ENCODE measurements at places on chromosomes 11 and 22.

GRCh38 chr22:42692239-42693054 is 28.2 kb downstream of the A4GALT start:
- DNase-seq, result no peak

DNA sequence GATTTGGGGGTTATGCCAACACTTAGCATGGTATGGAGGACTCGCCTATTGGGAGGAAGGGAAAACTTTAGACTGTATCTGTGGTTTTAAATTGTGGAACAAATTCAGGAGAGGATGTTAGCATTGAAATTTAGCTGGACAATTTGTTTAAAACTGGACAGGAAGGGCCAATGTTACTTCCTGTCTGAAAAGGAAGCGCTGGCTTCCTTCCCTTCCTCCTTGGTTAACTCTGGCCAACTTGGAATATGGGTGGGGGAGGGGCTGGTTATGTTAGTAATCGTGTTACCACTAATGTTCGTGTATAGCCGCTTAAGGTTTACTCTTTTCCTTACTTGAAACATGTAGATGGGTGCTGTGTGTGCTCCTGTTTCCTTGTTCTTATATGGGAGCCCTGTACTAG is 13.9 kb downstream of the CTNND1 start:
- DNase-seq, result no peak

DNA sequence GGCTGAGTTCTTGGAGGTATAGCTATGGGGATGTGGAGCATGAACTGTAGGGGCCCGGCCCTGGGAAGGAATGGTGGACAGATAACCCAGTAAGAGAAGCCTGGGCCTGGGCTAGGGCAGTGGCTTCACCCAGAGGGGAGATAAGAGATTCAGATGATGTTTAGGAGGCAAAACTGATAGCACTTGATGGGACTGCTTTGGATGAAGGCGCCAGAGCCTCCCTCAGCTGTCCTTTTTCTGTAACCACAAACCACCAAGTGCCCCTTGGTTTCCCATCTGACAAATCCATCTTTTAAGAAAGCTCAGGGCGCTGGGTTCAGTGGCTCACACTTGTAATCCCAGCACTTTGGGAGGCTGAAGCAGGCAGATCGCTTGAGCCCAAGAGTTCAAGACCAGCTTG is 23.4 kb downstream of the RELT start:
- no peak for DNase-seq

DNA sequence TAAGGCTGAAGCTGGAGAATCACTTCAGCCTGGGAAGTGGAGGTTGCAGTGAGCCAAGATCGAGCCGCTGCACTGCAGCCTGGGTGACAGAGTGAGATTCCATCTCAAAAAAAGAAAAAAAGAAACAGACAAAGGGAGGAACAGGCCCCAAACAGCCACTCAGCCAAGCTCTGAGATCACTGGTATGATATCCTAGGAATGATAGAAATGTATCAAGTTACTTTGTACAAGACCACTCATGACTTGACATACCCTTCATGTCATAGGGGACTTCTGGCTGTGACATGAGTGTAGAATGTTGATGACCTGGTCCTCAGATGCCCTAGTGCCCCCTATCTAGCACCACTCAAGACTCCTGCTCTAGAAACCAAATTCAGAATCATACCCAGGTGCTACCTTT is 216.5 kb downstream of the NAV2 start:
- DNase-seq, result no peak

GRCh38 chr22:44597616-44598015 is 99.6 kb upstream of the RTL6 start:
- DNase-seq, result no peak

- no peak for DNase-seq
Observed at GRCh38 chr11:123477205-123477907, 47.3 kb downstream of the GRAMD1B start.

Measured in activated CD4-positive, alpha-beta T cell treated with anti-CD3 and anti-CD28 coated beads, Interleukin-2, amount 50 U/mL, for 4 hours (primary cell).